Cortex of kidney (tissue), 1 donor: ENCODE measurements at places on chromosomes 3 and 15.

DNA sequence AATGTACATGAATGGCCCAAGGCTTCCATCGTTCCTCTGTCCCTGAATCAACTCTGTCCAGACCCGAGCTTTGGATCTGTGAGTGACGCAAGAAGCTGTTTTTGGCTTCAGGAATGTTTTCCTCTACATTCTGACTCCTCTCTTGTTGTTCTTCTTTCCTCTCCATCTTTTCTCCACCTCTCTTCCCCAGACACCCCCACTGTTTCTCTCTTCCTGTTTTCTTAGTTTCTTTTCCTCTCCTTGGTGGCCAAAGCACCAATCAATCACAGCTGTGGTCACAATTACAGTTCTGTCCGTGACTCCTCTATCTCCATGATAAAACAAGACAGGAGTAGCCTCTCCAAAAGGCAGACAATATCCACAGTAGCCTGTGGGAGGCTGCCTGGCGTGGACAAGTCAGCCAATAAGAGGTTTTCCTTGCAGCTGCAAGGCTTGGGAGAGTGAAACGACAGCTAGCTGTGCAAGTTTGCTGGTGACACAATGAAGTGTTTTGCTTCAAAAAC lies 4.9 kb upstream of the TMEM212 start:
- no peak for DNase-seq

DNA sequence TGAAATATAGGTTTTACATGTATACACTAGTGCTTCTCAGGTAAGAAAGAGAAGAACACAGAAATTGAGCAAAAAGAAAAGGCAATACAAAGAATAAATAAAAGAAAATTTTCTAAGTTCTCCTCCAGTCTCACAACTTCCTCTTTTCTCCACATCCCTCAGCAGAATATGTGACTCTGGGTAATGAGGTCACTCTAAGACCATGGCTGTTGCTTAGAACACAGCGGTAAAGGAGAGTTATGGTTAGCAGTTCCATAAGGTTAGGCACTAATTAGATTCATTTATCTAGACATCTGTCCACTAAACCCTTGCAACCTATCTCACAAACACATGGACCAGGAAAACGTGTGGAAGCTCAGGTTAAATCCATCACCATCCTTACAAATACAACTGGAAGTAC lies 47.9 kb downstream of the IGSF11 start:
- no peak for DNase-seq

GRCh38 chr3:28348265-28348628 lies 274 bp upstream of the ZCWPW2 start:
- DNase-seq = no peak

DNA sequence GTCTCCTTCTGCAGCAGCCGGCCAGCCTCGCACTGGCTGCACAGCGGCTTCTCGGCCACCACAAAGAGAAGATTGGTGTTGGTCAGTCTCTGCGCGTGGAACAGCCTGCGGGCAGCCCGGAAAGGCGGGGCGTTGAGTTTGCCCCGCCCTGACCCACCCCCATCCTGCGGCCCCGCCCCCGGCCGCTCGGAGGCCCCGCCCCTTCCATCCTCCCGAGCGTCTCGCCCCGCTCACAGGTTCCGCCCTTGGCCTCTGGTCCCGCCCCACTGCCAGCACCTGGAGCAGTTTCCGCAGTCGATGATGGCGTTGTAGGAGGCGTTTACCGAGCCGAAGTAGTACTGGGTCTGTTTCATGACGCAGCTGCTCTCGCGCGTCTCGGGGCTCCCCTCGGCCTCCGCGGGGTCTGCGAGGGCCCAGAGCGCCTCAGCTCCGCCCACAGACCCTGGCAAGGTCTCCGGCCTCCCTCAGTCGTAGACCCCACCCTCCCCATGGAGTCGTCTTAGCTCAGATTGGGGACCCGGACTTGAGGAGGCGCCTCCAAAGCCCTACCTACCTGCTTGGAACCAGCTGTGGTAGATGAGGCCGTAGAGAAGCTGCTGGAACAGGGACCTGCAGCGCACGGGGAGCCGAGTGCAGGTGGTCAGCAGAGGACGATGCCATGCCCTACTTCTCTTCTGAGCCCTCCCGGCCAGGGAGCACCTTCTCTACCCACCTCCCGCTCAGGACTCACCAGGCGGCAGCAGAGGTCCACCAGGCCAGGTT lies 5.9 kb upstream of the TMEM115 start:
- DNase-seq = no peak

DNA sequence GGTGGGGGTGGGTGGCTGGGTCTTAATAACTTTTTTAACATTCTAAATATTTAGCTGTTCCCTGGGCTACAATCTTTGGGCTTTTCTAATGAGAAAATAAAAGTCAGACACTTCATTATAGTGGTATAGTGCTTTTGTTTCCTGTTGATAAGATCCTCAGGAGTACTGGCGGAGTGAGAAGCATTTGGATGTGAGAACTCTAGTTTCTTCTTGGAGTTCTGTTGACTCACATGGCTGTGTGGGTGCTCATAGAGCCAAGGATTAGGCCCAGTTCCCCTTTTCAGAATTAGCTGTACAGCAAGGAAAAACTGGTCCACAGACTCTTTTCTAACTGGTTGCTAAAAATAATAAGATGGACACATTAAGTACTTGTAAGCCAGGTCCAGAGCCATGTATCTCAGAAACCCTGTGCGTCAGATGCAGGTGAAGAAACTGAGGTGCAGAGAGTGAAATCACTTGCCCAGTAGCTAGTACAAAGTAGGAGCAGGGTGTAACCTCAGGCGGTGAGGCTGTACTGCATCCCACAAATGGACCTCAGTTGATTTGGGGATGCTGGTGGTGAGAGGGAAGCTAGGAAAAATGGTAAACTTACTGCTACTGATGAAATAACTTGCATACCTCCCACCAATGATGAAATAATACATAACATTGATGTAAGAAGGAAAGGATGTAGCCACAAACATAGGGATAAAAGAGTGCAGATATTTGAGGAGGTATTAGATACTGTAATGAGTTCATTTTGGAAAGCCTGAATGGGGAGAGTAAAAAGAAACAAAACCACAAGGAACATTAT lies 2.3 kb downstream of the ITPR1 start:
- DNase-seq = no peak

- DNase-seq = no peak
These were observed 22.9 kb upstream of the DCLK3 start for GRCh38 chr3:36786921-36787890.

DNA sequence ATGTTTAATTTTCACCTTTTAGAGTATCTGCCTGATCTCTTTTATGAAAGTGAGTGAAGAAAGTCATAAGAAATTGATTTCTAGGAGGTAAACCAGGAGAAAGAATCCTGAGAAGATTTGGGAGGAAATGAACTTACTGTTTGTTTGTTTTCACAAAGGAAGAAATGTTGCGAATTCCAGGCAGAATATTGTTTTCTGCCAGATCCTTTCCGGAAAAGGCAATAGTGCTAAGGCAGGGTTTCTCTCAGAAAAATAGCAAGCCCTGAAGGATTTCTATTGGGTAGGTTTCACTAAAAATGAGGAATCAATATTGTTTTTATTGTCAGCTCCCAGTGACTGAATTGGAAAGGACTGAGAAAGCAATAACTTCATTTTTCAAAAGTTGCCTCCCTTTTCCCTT lies 85.7 kb upstream of the TGFBR2 start:
- no peak for DNase-seq

DNA sequence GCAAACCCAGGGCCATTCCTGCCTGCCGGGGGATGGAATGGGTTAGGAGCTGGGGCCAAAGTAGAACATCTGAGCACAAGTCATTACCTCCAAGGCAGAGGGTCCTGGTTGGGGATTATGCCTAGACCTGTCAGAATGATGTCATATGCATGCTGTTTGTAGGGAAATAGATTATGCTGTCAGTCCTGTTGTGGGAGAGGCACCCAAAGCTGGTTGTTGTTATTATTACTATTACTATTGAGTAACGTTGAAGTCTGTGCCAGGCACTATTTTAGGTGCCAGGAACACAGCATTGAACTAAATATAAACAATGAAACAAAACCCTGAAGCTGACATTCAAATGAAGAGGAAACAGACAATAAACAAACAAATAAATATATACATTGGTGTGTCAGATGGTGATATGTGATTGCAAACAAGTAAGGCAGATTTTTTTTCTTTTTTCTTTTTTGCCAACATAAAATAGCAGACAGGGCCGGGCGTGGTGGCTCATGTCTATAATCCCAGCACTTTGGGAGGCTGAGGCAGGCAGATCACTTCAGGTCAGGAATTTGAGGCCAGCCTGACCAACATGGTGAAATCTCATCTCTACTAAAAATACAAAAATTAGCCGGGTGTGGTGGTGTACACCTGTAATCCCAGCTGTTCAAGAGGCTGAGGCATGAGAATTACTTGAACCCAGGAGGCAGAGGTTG lies 2.0 kb downstream of the P4HTM start:
- DNase-seq = no peak

DNA sequence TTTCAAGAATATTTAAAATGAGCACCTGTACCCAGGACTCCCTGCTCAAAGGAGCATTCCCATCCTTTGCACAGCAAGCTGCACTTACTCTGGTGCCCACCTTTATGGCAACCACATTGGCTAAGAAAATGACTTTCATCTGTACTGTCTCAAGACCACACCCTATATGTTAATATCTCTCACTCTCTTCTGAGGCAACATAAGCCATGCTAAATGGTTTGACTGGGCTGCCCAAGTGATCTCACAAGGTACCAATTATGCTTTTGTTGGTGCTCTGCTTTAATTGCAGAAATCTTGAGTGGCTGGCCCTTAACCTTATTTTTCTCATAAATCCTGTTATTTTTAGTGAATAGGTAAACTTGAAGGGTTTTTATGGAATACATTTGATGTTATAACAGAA lies 17.7 kb downstream of the RYK start:
- no peak for DNase-seq

GRCh38 chr3:164620423-164620822 lies 457.9 kb downstream of the SI start:
- no peak for DNase-seq

- no peak for DNase-seq
These were observed 278.5 kb upstream of the UMPS start for GRCh38 chr3:124451630-124452317.

- DNase-seq = no peak
These were observed 294.4 kb upstream of the SLCO3A1 start for GRCh38 chr15:91559066-91559465.

DNA sequence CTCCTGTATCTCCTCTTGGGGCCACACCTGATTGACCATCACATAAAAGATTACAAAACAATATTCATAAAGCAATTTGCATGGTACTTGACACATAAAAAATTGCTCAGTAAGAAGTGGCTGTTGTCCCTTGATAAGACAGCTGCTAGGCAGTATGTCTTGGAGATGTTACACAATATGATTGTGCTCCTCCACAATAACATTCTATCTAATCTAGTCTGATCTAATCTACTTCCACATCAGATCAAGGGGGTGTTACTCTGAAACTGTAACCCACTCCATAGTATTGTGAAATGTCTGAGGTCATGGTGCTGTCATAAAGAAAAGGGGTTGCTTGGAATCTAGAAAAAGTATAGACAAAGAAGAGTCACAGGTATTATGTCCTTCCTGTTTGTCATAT lies 23.4 kb upstream of the AQP9 start:
- no peak for DNase-seq
